ENCODE measurements at places on chromosomes 6 and 20.

- DNase-seq = no peak
These were observed 11.2 kb upstream of the GPSM3 start for GRCh38 chr6:32203426-32204267.

DNA sequence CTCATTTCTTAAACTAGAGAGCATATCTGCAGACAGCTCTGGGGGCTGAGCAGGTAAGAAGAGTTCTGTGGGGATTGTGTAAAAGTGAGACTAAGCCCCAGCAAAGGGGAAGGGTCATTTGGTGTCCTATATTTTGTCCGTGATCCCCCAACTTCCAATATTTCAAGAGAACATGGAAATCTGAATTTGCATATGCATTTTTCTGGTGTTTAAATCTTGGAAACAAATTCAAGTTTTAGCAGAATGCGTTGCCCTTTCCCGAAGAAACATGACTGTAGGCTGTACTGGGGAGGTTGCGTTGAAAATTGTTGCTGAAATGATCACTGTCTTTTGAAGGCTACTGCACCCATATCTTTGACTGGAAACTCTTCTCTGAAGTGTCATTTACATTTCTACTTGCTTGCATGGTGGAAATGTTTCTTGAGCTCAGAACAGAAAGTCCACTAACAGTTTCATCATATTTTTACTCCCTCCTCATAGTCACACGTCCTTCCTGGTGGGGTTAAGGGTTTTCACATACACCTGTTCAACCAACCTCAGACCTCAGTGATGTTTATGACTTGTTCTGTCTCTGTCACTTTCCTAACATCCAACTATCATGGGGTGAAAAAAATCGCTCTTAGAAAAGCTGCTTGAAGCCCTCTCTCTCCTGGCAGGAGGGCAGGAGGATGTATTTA is 140.3 kb downstream of the BCAS1 start:
- no peak for DNase-seq

- DNase-seq = no peak
These were observed 254.7 kb downstream of the NFATC2 start for GRCh38 chr20:51287628-51288413.

- DNase-seq = no peak
These were observed 121.0 kb downstream of the SASH1 start for GRCh38 chr6:148463671-148464070.

- no peak for DNase-seq
These were observed at the start of gene ZBTB46 for GRCh38 chr20:63830841-63831588. ZBTB46 (minus strand) TSS chr20:63831264; CDS start chr20:63790757, 40,507 bp downstream.

DNA sequence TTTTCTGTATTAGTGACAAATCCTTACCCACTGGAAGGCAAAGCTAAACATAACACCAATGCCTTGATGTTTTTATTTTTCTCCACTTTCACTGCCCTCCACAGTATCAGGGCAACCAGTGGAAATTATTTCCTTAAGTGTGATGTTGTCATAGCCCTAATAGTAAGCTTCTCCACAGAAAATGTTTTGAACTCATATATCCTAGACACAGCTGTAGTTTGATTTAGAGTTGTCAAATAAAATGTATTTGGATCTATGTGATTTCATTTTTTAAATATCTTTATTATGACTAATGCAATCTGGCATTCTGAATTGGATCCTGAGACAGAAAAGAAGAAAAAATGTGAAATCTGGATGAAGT is 70.9 kb upstream of the UFL1 start:
- DNase-seq = no peak

DNA sequence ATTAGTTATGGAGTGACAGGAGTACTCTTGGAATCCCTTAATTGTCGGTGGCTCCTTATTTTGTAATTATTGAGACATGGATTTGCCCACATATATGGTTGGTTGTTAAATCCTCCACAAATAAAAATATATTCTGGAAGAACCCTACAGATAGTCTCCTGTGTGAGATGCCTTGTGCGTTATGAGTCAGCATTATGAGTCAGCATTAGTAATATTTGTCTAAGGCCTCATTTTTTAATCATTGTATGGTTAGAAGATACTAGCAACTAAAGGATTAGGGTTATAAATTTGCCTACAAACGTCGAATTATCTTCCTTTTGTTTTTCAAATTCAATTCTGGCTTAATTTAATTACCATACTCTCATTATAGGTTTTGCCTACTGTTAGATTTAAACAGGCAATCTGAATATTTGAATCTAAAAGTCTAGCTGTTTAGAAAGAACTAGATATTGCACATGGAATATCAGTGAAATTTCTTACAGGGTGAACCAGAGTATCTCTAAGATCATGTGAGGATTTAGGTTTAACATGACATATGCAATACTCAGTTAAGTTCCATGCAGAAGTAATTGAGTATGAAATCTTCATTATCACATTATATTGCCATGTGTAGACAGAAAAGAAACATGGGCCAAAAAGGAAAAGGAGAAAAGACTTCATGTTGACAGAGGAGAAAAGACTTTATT is 5.9 kb downstream of the C6orf58 start:
- DNase-seq = no peak

DNA sequence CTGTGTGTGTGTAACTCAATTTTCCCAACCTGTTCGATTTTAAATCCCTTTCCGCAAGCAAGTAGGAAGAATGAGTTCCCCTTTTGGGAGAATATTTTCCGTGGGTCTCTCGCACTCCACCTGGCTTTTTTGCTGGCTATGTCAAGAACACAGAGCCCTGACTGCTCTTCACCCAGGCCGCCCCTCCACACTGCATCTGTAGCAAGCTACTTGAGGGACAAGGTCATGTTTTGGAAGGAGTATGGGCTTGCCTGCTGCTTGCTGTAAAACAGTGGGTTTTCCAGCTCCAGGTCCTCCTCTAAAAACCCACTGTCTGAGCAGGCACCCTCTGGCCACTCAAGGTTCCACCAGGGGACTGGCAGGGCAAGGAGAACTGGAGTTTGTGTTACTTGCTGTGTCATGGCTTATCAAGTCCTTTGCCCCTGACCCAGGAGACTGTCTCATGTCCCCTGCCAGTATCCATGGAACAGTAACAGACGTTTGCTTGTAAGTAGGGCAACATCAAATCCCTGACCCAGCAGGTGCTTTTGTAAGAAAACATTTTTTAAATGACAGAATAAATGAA is 35.5 kb upstream of the SYNJ2 start:
- no peak for DNase-seq

DNA sequence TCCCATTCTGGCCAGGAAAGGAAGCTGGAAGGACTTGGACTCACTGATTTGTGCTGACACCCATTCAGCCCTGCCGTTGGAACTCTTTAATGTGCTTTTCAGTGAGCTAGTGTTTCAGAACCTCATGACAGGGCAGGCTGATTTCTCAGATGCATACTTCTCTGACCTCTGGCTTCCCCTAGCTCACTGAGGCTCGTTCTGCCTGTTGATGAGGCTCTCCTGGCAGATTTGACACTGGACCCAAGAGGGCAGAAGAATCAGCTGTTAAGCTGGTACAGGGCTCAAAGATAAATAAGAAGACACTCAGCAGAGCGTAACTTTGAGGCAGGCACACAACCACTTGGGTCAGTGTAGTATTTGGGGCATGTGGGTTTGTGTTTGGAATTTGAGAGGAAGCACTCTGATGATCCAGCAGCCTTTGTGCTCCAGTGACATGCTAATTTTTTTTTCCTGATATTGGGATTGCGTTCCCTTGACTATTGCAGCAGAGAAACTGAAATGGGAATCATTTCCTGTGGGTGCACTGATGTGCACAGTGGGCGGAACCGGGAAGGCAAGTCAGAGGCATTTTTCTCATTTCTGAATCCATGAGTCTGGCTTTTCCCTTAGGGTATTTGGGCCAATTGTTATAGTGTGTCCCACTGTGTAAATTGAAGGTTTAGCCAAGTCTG is 80.2 kb downstream of the CARMIL1 start:
- no peak for DNase-seq

- no peak for DNase-seq
These were observed 838.4 kb downstream of the DHX35 start for GRCh38 chr20:39800548-39800947.

DNA sequence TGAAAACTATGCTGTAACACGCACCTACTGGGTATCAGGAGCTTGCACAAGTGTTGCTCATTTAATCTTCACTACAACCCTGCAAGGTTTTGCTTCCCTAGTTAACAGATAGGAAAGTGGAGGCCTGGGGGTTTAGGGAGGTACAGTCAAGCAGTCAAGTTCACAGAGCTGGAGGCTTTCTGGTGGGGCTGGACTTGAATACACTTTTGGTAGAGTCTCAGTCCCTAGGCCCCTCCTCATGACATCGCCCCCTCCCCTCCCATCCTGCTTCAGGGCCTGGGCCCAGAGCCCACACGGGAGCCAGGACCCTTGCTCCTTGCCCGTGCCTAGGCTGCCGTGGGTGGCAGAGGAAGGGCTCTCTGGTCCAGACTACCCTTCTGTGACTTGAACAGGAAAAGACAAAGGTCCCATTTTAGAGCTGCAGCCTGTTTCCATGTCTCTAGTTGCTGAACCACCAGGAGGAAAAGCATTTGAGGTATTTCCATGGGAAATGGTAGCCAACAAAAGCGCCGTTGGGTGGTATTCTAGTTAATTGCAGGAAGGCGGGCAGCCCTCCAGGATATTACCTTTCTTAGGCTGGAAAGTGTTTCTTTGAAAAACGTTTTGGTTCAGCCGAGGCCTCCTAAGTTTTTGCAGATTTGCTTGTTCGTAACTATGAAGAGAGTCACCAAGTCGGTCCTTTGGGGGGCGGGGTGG is 84.9 kb downstream of the CDC5L start:
- no peak for DNase-seq

DNA sequence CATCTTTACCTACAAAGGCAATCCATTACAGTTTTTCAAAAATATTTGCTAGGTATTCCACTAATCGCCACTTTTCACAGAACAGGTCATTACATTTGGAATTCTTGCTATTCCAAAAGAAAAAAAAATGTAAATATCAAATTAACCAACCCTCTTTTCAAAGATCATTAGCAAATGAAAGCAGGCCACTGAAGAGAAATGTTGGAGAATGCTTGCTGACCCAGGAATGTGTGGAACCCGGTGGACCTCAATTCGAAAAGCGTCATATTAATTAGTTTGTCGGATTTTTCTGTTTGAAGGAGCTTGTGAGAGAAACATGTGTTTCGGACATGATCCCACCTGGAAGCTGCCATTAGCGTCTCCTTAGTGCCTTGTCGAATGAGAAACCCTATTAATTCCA is 27.9 kb upstream of the SERPINB9 start:
- DNase-seq = no peak

- DNase-seq = no peak
These were observed 90.4 kb downstream of the SLC2A10 start for GRCh38 chr20:46799781-46800408.

DNA sequence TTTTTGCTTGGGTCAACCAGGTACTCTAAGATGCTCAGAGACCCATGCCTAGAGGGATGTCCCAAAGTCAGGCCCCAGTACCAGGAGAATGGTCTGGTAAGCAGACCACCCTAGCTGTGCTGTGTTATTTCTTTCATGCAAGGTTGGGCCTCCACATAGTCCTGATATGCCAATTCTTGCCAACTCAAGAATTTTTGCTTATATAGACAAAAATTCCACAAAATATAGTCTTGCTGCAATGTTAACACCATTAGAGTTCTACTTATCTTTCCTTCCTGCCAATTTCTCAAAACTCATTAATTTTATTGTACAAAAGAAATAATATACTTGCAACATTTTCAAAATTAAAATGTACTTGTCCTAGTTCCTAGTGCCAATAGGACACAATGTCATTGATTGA is 33.9 kb upstream of the TINAG start:
- DNase-seq = no peak

GRCh38 chr6:41502917-41503671 is 43.1 kb upstream of the FOXP4 start:
- no peak for DNase-seq

GRCh38 chr20:41748051-41748450 is 129.9 kb upstream of the CHD6 start:
- DNase-seq = no peak

DNA sequence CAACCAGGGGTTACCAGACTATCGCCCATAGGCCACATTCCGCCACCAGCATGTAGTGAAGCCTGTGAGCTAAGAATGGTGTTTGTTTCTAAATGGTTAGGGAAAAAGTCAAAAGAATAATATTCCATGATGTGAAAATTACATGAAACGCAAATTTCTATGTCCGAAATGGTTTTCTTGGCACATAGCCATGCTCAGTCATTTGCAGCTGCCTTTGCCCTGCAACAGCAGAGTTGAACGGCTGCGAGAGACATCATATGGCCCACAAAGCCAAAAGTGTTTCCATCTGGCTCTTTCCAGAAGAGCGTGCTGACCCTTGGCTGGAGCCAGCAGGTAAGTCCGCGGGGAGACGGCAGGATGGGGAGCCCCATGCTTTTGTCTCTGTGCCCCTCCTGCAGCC is 60.7 kb downstream of the FAM120B start:
- no peak for DNase-seq

DNA sequence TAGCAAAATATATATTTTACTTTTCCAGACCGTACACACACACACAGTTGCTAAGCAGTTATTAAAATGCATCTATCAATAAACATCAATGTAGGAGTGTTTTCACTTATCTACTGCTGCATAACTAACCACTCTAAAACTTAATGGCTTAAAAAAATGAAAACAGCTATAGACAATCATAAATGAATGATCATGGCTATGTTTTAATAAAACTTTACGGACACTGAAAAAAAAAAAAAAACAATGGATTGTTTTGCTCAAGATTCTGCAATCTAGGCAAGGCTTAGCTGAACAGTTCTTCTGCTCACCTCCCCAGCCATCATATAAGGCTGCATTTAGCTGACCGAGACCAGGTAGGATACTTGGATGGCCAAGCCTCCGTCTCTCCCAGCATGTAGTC is 125.4 kb upstream of the CCDC28A start:
- DNase-seq = no peak

DNA sequence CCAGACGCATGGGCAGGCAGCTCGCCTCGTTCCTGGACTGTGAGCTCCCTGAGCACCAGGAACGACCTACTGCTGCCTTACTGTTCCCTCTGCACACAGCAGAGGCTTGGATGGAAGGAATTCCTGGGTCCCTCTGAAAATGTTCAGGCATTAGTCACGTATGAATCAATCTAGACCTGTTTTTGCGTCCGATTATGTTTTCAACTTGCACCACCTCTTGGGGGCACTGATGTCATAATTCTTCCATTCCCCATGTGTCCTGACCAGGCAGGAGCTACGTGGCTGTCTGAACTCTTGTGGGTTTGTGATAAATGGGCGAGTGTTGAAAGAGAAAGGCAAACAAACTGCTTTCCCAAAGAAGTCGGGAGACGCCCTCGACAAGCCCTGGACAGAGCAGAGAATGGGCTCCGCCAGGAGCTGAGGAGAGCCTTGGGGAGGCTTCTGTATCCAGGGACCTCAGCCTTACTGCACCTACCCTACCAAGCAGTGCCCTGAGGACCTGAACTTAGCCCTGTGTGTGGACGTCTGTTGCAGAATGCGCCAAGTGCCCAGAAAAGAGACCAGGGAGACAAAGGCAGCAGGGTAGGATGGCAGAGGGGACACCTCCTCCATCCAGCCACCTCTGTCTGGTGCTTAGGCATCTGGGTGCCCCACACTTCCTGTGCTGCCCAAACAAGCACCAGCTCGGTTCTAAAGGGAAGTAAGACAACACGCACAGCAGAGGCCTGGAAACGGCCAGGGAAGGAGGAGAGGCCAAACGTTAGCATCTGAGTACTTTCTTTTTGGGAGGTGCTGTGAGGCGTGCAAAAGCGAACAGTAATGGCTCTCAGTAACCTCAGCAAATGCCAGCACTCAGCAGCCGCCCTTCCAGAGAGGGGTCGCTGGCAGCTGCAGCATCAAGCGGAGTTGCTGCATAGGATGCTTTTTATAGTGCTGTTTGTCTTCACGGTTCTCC is 124.2 kb downstream of the LY86 start:
- DNase-seq = no peak

GRCh38 chr6:134063966-134064445 is 11.6 kb upstream of the SLC2A12 start:
- DNase-seq = no peak
